ENCODE measurements at places on chromosomes 6 and 20.

GRCh38 chr6:30152016-30152673 lies 8.9 kb downstream of the TRIM10 start:
- DNase-seq, result no peak

- DNase-seq, result no peak
These were observed 809.4 kb upstream of the CITED2 start for GRCh38 chr6:140183881-140184280.

DNA sequence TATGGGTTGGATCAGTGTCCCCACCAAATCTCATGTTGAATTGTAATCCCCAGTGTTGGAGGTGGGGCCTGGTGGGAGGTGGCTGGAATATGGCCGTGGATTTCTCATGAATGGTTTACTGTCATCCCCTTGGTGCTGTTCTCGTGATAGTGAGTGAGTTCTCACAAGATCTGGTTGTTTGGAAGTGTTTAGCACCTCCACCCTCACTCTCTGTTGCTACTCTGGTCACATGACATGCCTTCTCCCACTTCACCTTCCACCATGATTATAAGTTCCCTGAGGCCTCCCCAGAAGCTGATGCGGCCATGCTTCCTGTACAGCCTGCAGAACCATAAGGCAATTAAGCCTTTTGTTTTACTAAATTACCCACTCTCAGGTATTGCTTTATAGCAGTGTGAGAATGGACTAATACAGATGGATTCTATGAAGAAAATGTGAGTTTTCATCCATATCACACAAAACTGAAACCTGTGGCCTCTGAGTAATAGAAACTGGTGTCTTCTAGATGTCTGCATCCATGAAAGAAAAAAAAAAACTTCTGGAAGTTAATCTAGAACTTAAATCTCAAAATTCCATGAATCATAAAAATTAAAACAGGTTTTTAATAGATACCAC lies 39.3 kb downstream of the MBOAT1 start:
- no peak for DNase-seq

DNA sequence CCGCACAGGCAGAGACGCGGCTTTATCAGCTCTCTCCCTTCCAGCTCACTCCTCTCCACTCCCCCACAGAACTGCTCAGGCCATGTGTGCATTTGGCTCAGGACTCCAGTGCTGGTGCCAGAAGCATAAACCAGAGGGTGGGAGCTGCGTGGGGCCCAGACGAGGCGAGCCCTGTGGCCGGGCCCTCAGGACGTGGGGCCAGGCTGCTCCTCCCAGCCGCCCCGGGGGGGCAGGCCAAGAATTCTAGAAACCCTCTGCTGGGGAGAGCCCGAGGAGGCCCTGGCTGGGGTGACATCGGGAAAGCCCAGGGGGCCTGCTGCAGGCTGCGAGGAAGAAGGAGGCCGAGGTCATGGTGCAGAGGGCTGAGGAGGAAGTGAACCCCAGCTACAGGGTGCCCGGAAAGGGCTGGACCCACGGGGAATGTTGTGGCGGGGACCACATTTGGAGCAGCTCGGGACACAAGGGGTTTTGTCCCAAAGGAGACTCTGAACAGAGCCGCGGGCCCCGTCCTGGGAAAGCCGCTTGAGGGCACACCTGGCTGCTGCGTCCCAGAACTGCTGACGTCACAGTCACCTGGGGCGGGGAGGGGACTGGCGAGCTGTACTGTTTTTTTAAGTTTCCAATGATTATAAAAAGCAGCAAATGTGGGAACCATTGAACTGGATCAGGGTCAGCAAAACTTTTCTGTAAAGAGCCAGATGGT lies 107.1 kb downstream of the BANF2 start:
- no peak for DNase-seq

- DNase-seq, result no peak
These were observed 324.4 kb upstream of the NT5E start for GRCh38 chr6:85125526-85125925.

GRCh38 chr20:25624500-25624939 lies 706 bp upstream of the NANP start:
- peak; percentile 2 for DNase-seq

DNA sequence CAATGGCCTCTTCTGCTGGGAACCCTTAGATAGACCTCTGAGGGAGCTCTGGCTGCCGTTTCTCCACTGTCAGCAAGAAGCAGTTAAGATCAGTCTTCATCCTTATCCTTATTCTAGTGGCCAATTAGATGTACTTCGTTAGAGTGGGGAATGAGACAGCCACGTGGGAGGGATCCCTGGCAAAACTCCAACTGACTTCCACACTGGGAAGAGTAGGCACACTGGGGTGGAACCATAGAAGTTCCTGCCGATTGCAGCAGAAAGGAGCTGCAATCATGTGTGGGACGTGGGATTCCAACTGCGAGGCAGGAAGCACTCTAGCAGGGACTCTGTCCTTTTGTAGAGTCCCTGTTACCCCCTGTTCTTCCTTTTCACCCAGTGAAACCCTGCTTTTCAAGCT lies 226.3 kb upstream of the RGS17 start:
- no peak for DNase-seq

- no peak for DNase-seq
These were observed 5.0 kb downstream of the MPC1 start for GRCh38 chr6:166377721-166378120.

- DNase-seq, result peak; percentile 48
These were observed 77.7 kb upstream of the OLIG3 start for GRCh38 chr6:137571854-137572253.

GRCh38 chr6:128597004-128597403 lies 76.6 kb upstream of the PTPRK start:
- no peak for DNase-seq

- no peak for DNase-seq
These were observed 331.6 kb downstream of the TAF4 start for GRCh38 chr20:61733891-61734732.

DNA sequence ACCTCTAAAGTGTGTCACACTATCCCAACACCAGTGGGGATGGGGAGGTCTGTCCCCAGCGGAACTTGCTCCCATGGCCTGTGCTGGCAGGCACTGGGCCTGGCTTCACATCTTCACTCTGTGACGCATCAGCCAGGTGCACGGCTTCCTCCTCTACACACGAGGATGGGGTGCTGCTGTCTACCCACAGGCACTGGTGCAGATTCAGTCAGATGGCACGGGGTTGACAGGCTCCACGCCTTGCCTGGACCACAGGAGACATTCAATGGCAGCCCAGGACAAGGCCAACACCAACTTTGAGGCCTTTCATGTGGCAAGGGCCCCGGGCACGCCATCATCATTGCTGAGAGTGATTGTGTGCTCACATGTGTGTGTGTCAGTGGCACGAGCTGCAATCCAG lies 92.4 kb downstream of the TMEM242 start:
- DNase-seq, result no peak

- DNase-seq, result no peak
These were observed 1.4 kb downstream of the SLC35F1 start for GRCh38 chr6:117908246-117909068.

DNA sequence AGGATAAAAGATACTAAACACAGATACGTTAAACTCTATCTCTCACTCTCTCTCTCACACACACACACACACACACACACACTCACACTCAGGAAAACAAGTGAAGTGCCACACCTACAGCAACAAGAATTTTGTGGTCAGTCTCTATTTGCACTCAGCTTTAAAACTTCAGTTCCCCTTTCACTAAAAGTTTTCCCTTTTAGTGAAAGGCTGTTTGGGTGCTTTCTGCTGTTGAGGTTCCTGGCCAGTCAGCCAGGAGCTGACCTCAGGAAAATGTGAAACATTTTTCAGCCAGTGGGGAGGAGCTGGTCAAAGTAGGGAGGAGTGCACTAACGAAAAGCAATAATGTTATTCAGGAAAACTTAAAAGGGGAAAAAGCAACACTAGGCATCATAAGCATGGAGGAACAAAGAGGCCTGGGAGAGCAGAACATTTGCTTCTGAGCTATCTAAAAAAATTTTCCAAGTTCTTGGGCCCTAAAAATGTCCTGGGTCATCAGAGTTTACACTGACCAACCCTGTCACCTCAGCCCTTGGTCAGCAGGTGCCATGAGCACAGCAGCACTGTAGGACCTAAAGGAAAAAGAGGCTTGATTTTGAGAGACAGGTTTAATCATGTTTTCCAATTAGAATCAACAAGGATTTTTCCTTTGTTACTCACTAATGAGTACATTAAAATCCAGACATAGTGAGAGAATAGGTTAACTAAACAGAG lies 30.7 kb upstream of the NT5E start:
- no peak for DNase-seq

DNA sequence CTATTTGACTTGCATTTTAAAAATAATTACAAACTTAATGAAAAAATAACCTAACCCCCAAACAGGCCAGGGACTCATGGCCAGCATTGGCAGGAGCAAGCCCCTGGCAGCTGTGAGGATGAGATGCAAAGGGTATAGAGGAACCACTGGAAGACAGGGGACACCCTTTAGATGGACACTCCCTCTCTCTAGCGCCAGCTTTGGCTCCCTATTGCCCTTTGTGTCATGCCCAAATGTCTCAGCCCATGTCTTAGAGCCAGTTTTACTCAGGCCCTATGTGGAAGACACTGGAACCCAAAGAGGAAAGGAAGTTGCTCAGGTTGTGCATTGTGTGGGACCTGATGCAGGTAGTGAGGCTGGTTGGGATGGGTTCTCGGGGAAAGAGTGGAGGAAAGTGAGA lies 34.9 kb upstream of the RSPO4 start:
- no peak for DNase-seq

GRCh38 chr6:125499535-125499934 lies 197.8 kb upstream of the HDDC2 start:
- no peak for DNase-seq

DNA sequence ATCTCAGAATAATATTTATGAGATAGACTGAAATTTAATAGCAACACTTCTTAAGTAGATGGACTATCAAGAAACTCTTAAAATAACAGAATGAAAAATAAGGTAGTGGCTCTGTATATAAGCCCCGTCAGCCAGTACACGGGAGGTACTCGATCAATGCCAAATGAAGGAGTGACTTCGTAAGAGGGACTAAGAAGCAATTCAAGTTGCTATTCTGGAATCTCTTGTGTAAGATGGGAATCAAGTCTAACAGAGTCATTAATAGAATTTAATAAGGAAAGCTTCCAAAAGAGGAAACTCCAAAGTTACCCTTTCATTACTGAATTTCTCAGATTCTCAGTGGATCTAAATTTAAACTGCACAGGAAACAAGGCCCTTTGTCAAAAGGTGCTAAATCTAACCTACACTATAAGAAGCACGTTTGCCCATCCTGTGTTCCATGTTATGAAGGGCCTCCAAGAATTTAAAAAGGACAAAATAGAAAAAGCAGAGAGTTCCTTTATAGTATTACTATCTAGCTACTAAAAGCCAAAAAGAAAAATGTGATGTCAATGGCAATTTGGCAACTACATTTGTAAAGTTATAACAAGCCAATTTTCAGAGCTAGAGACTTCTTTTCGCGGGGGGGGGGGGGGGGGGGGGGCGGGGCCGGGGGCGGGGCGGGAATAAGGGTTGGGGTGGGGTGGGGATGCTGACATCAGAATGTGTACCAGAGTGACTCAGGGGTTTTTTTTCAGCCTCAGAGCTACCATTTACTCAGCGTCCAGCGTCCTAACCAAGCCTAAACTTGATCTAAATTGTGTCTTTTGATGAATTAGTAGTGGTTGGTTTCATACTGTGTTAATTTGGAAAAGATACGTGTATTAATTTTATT lies 200.6 kb downstream of the GMPR start:
- no peak for DNase-seq

- no peak for DNase-seq
These were observed 94.0 kb upstream of the HIVEP1 start for GRCh38 chr6:11917951-11918738.

GRCh38 chr20:32338665-32339064 lies 19.5 kb upstream of the ASXL1 start:
- DNase-seq, result no peak

DNA sequence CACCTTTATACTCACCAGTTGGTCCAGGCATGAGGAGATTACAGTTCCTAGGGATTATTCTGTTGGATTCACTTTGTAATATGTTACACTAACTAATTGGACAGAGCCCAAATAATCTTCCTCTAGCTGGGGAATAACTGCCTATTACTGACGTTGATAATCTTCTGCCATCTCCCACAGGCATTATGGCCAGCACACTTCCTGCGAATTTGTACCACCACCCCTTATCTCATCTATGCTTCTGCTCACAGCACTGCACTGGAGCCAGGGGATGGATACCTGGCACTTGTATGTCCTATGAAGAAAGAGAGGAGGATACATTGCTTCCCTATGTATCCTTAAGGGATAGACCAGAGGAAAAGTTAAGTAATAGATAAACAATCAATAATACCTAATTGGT lies 494.8 kb upstream of the MAN1A1 start:
- no peak for DNase-seq

All from stimulated activated CD4-positive, alpha-beta T cell treated with anti-CD3 and anti-CD28 coated beads, Interleukin-2, amount 100 ng/mL, for 4 hours (primary cell).